CD4-positive, alpha-beta T cell treated with Interleukin-15 for 4 hours (primary cell): ENCODE measurements at places on chromosomes 11 and 22.

- no peak for DNase-seq
Measured at GRCh38 chr22:26589367-26589844, 526 bp downstream of the TPST2 start.

- no peak for DNase-seq
Measured at GRCh38 chr11:117723277-117724024, 73.6 kb downstream of the DSCAML1 start.

- DNase-seq, result no peak
Measured at GRCh38 chr22:41238570-41239442, 1.9 kb downstream of the CHADL start.

DNA sequence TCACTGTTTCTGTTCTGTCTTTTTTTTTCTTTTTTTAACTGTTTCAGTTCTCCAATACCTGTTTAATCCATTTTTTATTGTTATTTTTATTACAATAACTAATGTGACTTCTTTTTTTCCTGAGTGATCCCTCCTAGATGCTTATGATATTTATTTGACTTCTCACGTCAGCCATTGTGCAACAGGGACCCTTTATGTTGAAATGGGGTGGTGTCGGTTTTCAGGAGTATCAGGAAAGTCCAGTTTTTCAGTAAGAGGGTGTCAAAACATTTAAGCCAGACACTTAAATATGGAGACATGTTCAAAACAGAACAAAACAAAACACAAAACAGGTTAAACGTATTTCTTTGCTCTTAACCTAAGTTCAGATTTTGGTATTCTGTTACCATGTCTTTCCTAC, 418.8 kb downstream of the DYNC2H1 start:
- no peak for DNase-seq

DNA sequence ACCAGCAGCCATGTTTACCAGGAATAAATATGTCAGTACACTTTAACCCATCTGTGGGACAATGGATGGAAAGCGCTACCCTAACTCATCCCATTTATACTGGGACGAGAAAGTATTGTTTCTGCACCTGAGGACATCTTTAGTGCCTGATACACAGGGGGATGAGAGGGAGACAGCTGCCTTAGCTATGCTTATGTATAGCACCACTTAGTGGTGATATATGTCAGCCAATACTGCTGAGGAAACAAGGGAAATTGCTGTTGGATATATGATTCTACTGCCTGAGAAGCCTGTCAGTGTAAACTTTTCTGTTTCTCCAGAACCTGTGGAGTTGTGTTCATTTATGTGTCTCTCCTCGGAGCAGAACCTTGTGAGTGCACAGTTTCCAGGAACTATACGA, 13.3 kb upstream of the CEP295 start:
- no peak for DNase-seq

- no peak for DNase-seq
Measured at GRCh38 chr11:83438438-83438837, 152.3 kb upstream of the CCDC90B start.

DNA sequence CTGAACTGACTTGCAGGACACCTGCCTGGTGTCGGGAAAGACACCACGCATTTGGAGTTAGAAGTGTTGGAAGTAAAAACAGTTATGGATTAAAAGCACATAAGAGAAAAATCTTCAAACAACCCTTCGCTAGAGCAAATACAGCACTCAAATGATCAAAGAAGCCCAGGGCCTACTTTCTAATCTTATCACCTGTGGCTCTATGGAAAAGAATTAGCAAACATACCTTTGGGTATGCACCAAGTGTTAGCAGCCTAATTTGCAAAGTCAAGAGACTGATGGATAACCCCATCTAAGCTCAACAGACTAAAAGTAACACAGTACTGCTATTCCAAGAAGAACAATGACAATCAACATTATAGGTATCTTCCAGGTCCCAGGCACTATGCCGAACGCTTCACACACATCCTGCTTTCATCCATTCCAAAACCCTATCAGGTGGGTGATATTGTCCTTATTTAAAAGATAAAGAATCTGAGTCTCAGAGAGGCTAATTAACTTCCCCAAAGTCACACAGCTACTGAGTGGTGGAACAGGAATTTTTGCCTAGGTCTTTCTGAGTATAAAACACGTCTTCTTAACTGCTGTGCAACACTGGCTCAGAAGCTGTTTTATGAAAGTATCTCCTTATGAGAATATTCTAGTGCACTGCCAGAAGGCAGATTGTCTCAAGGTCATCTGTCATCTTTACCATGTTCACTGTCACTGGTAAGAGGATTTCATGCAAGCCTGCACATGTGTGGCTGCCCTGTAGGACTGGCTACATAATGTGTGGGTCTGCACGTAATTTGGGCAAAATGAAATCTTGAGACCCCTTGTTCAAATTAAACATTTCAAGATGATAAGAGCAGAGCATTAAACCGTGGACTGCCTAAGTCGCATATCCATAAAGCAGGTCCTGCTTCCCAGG, 16.4 kb downstream of the SLC1A2 start:
- DNase-seq, result no peak

GRCh38 chr22:35891442-35891841, 137.2 kb downstream of the RBFOX2 start:
- DNase-seq, result no peak

DNA sequence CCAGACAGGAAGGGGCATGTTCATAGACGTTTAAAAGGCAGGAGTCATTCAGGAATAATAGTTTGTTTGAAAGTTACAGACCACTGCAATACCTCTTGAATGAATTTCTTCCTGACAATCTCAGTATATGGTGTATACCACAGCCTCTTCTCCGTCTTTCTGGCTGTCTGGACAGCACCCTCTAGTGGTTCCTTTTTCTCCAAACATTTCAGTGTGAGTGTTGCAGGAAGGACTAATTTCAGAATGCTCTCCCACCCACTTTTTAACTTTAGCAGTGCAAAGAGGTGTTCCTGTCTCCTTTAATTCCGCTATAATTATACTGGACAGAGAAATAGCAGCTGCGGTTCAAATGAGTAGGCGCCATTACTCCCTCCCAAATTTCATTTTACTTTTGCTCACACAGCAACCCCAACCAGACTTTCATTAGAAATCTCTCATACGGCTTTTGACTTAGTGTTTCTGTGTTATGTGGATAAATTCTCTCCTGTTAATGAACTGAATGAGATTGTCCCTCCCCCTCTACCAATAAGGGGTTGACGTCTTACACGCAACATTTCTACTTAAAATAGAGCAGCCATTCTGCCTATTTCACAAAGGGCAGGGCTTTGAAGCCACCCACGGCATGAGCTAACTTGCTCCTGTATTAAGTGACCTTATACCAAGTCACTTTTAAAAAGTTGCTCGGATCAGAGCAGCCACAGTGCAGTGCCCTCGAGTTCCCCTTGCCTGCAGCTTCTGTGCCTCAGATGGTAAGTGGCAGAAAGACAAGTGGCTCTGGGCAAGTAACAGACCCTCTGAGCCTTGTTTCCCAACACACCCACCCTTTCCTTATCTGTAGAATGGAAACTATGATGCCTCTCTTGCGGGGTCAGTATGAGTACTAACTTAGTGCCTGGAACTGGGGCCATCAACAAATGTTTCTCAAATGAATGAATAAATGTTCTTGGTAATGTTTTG, 368.6 kb downstream of the OPCML start:
- DNase-seq, result peak; percentile 12

GRCh38 chr22:31425331-31426050, 26.1 kb downstream of the DRG1 start:
- DNase-seq, result no peak

DNA sequence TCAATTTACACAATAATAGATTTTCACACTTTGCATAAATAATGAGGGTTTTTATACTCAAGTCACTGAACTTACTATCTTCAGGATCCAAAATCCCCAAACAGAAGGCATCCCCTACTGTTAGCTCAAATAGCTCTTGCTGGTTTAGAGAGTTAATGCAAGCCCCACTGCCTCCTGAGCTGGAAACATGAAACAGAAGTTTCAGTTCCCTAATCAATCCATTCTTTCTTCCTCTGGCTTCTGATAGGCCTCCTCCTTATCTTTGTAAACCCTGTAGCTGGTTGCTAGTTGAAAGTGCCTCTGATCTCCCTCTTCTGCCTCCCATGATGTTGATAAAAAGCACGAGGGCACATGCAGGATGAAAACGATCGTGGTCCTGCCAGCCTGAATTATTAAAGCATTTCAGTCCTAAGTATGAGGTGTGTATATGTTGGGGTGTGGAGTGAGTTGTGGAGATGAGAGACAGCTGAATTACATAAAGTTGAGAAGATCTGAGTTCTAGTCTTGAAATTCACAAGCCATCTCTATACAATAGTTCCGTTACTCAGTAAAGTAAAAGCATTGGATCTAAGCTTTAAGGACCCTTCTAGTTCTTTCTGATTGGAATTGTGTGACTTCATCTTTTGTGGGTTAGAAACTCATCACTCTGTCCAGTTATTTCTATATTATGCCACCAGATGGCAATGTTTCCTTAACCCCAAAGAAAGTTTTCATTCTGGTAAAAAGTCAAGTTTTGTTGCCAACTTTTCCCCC, 35.0 kb upstream of the EHF start:
- DNase-seq, result peak; percentile 24

DNA sequence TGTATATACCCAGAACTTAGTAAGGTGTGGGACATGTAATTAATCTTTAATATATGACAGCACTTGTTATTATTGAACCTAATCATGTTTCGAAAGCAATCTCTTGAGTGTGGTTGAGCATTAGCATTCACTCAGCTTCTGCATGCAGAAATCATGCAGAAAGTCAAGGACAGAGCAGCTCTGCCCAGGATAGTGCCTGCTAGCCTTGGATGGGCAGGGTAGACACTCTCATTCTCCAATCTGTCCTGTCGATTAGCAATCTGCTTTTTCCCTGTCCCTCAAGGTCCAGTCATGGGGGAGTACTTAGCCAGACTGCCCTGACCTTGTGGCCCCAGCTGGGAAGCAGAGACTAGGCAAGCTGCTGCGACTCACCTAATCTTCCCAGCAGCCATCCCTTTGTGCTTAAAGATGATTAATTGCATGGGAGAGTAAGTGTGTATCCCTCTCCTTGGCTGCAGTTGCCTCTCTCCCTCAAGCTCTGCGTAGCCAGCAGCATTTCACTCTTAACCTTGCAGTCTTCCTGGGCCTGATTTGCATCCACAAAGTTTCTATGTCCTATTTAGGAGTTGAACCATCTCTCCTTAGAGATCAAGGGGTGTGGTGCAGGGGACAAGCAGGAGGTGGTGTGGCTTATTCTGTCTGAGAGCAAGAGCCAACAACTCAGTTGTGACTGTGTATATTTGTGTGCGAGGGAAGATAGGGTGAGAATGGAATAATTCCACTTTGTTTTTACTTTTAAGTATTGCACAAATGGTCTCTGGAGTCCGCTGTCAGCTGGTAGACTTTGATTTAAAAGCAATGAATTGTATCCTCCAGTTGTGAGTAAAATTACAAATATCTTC, 101.4 kb downstream of the FDX1 start:
- DNase-seq, result no peak

DNA sequence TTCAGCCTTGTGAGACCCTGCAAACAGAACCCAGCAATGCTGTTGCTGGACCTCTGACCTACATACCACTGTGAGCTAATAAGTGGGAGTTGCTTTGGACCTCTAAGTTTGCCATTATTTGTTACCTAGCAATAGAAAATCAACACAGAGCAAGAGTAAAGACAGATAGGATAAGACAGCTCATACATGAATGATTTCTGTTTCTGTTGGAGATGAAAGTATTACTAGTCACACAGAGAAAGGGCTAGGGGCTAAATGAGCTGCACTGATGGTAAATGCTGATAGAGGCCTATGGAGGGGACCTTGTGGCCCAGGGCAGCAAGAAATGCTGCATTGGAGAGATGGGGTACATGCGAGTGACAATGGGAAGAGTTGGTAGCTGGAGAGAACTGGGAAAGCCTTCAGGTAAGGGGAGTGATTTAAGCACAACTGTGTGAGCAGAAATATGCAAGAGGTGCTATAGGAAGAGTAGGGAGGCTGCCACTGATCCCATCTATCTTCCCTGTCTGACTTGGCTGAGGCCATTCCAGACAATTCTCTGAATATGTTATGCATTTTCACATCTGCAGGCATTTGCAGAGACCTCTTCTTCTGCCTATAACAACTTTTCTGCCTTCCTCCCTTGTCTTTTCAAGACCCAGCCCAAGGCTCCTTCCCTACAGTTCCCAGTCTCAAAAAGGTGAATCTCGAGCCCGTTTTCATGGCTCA, 46.1 kb upstream of the SYN3 start:
- no peak for DNase-seq

- no peak for DNase-seq
Measured at GRCh38 chr11:42473106-42473505, 838.7 kb upstream of the API5 start.

DNA sequence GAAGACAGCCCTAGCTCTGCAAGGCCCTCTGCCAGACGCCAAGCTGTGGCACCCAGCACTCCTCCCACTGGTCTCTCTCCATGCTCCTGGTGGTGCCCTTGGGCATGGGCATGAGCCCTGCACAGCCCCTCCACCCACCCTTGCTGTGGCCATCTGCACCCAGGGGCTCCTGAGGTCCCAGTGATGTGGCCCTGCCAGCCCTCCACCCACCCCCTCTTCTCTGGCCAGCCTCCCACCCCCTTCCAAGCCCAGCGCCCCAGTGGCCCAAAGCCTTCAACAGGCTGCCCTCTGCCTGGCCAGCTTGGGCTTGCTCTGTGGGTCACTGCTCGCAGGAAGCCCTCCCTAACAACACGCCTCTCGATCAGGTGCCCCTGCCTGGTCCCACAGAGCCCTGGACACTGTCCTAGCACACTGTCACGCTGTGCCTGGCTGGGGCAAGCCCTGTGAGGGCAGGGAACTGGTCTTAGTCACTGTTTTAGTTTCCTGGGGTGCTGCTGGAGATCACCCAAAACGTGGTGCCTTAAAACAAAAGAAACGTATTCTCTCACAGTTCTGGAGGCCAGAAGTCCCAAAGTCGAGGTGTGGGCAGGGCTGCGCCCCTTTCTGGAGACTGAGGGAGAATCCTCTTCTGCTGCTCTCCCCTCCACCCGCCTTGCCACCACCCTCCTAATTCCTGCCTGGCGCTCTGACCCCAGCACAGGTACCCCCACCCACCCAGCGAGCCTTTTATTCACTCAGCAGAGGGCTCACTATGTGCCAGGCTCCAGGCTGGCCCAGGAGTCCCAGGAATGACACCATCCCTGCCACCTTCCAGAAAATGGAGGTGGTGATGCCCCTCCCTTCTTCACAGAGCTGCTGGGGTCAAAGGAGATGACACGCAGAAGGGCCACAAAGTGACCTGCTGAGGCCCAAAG, 14.7 kb downstream of the SULT4A1 start:
- no peak for DNase-seq

- DNase-seq, result no peak
Measured at GRCh38 chr11:17721242-17721999, 2.0 kb downstream of the MYOD1 start.

- DNase-seq, result no peak
Measured at GRCh38 chr22:46992121-46992731, 229.8 kb downstream of the TBC1D22A start.

- DNase-seq, result no peak
Measured at GRCh38 chr11:38163526-38163925, 1565.5 kb upstream of the RAG2 start.
